T-helper 1 cell (primary cell): ENCODE measurements at places on chromosomes 12 and 14.
A peak's percentile ranks its signal among the peaks of the same experiment; 100 is the strongest.

- no peak for DNase-seq
Measured at GRCh38 chr12:125402874-125403789, 337.9 kb downstream of the AACS start.

DNA sequence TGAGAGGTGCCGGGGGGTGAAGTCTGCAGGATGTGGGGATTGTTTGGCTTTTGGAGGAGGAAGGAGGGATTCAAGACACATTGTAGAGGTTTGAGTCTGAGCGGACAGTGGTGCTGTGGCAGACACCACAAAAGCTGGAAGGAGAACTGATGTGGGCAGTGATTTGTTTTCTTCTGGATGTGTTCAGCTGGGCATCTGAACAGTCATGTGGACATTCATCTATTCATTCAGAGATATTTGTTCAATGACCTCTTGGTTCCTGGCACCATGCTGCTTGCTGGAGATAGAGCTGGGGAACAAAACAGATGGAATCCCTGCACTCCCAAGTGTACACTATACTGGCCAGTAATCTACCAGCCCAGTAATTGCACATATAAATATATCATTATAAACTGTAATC is 64.0 kb downstream of the PTPN11 start:
- DNase-seq: no peak

DNA sequence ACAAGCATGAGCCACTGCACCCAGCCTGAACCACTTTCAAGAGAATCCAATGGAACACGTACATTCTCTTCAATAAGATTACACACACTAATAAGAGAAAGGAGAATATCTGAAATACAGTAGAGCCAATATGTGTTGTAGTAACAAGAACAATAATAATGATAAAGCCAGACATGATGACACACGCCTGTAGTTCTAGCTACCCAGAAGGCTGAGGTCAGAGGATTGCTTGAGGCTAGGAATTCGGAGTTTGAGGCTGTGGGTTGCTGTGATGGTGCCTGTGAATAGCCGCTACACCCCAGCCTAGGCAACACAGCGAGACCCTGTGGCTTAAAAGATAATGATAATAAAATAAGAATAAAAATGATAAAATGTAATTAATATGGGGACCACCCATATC is 15.6 kb downstream of the APOBEC1 start:
- DNase-seq: no peak

- no peak for DNase-seq
Measured at GRCh38 chr14:49950275-49951228, 57.7 kb downstream of the ARF6 start.

DNA sequence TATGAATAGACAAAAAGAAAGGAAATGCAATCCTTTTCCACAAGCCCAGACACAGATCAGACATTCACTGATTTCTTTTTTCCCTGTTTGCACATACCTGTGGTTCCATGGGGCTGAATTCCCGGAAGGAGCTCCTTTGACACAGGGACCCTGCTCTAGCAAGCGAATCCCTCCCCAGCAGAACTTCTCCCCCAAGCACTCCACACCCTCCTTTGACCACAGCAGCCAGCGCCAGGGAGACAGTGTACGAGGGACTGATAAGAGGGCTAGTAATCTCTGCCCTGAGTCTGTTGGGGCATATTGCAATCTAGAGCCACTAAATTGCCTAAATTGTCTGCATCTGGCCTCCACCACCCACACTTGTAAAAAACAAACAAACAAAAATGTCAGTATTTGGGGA is 83.4 kb upstream of the NTF3 start:
- no peak for DNase-seq

DNA sequence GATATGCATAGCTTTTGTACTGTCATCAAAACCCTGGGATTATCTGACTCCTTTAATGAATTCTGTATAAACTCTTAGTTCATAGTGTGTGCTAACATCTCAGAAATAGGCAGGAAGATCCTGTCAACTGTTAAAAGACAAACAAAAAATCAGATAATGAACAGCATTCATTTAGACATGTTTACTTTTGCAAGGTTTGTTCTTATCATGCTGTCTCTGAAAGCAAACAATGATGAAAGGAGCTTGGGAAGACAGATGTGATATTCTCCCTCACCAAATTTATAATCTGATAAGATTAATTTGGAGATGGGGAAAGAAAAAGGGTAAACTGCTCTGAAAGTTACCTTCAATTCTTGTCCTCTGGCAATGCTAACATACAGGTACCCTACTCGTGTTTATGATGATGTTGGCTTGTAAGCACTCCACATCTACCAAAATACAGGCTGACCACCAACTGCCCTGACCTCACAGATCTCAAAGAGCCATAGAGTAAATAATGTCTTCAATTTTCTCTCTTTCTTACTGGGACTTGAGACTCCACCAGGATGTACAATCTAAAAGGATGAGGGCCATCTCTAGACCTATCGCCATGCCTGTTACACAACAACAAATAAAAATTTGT is 233.8 kb downstream of the SSPN start:
- no peak for DNase-seq

GRCh38 chr12:91813701-91814100 is 331.9 kb downstream of the BTG1 start:
- no peak for DNase-seq

- no peak for DNase-seq
Measured at GRCh38 chr12:109493090-109493489, 15.7 kb downstream of the UBE3B start.

DNA sequence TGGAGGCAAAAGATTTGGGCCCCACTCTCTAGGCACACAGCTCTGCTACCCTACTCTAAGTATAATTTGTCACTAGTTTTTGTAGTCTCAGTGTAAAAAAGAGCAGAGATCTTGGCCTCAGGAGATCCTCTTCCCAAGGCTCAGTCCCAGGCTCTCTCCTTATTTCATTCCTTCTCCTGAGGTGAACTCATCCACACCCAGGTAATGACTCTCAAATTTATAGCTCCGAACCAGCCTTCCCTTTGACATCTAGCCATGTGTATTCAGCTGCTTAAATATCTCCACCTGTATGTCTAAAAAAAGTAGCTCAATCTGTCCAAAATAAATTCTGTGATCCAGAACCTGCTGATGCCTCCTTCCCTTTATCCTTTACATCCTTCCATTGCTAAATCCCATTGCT is 173.5 kb upstream of the HIF1A start:
- no peak for DNase-seq

DNA sequence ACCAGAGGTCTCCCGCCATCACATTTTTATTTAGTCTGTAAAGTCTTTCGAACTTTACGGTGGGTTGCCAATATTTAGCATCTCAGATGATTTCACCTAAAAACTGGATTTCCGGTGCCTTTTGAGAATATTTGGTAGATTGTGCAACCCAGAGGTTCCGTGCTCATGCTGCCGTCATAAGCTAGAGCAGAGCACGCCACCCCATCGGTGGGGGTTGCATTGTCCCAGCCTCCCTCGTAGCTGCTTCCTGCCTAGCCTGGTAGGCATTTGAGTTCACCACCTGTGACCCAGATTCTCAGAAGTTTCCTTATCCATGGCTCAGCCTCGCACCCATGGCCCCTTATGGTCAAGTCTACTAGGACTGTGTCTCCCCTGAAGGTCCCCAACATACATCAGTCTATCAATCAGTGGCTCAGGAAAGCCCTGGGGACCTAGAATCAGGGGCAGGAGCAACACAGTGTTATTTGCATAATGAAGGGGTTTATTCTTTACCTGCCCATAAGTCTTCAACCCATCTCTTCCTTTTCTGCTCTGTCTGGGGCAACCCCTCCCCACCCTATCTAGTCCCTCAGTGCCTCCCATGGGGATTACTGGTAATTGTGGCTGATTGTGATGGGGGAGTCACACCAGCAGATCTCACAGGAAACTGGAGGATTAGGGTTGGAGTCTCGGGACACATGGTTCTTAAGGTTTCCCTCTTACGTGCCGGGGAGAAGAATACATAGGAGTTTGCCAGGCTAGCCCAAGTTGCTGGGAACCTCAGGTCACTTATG is 152.3 kb downstream of the PHETA1 start:
- DNase-seq: no peak

DNA sequence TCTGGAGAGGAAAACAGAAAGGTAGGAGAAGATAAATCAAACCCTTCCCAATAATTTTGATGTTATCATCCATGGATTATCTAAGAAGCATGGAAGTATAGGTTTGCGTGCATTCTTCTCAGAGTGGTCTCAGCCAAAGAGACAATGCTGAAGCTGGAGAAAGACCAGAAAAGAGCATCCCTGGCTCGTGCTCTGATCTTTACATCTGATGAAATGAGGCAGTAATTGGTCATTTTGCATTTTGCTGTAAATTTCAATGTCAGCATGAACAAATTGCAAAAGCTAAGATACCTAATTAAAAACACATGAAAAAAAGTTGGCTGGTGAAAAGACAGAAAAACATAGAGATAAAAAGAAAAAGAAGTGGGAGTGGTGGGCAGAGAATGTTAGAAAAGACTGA is 252.4 kb downstream of the ITPR2 start:
- no peak for DNase-seq

- no peak for DNase-seq
Measured at GRCh38 chr12:111412830-111413441, 7.2 kb downstream of the SH2B3 start.

- no peak for DNase-seq
Measured at GRCh38 chr12:75317784-75318183, 12.3 kb downstream of the CAPS2 start.

DNA sequence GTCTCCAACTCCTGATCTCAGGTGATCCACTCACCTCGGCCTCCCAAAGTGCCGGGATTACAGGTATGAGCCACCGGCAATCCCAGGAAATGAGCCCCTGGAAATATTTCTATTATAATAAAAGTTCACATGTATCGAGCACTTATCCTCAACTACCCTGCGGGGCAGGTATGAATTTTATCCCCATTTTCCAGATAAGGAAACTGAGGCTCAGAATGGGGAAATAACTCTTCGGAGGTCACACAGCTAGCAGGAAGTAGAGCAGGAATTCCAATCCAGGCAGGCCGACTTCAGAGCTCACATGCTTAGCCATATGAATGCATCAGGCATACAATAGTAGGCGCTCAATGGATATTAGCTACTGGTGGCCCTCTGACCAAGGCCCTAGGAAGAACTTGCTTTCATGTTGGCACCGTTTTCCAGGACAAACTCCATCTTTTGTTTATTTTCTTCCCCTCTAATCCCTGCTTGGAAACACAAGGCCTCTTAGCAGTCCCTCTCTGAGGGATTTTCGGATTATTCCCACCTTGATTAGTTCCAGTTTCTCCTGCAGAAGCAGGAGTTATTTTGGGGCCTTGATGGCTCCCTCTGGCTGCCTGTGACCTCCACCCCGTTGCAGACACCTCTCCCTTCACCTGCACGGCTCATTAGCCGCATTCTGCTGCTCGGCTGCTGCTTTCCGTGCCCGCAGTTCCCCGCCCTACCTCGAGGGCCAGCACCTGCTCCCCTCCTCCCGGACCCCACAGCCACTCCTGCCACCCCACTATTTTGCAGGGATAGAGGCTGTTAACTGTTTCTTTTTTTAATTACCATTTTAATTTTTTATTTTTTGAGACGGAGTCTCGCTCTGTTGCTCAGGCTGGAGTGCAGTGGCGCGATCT is 18.7 kb upstream of the POP5 start:
- no peak for DNase-seq

DNA sequence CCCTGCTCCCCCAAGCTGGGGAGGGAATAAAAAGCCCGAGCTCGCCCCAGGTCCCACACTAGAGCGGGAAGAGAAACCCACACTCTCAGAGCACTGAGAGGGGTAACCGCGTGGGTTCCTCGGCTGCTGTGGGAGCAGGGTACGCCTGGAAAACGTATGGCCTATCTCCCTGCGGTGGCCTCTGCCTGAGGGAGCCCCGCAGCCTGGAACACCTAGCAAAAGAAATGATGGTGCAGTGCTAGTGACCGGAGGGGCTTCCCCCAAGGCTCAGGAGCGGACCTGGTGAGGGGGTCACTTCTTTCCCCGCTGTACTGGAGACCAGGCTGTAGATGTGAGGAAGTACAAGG is 2.5 kb upstream of the OR4N2 start:
- DNase-seq: no peak

GRCh38 chr12:104498211-104498801 is 41.6 kb downstream of the CHST11 start:
- peak; percentile 27 for DNase-seq

DNA sequence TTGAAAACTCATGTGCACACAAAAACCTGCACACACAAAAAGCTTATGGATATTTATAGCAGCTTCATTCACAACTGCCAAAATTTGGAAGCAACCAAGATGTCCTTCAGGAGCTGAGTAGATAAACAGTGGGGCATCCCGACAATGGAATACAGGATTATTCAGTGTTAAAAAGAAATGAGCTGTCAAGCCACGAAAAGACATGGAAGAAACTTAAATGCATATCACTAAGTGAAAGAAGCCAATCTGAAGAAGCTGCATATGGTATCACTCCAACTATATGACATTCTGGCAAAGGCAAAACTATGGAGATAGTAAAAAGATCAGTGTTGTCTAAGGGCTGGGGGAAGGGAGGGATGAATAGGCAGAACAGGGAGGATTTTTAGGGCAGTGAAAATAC is 5.2 kb upstream of the TPCN1 start:
- no peak for DNase-seq

- DNase-seq: no peak
Measured at GRCh38 chr14:22898302-22899090, 15.5 kb downstream of the REM2 start.

GRCh38 chr12:12156828-12157227 is 86.1 kb downstream of the BCL2L14 start:
- DNase-seq: no peak

DNA sequence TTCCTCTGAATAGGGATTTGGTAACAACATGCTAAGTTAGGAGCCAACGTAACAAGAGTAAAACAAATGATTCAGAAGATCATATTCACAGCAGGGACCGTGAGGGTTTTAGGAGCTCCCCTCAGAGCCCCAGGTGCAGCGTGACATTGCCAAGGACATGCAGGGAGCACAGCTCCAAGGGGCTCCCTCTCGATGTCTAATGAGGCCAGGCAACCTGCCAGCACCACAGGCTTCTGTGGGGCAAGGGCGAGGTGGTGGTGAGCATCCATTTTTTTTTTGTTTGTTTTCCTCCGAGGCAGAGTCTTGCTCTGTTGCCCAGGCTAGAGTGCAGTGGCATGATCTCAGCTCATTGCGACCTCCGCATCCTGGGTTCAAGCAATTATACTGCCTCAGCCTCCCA is 95.1 kb upstream of the PTPRB start:
- DNase-seq: no peak

- peak; percentile 92 for DNase-seq
Measured at GRCh38 chr14:67599698-67600561, at the start of gene PIGH. TSS of gene PIGH (minus strand) at chr14:67600268. CDS start at chr14:67600203, 65 bp downstream.

DNA sequence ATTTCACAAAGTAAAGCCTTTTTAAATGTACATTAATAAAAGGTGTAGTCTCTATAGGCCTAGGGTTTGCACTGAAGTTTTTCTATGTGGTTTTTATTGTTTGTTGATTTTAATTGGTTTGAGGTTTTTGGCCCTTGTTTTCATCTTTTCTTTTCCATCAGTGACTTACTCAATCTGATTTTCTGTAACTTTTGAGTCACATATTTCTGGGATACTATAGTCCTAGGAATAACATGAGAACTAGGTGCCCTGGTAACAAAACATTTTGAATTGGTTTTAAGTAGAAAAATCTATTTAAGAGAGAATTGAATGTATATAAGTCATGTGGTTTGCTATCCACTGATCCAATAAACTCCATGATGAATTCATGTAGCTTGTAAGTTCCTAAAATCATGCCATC is 311.9 kb downstream of the CEP128 start:
- DNase-seq: no peak
